CD4-positive, alpha-beta memory T cell (primary cell): ENCODE measurements at places on chromosomes 11 and 22.

DNA sequence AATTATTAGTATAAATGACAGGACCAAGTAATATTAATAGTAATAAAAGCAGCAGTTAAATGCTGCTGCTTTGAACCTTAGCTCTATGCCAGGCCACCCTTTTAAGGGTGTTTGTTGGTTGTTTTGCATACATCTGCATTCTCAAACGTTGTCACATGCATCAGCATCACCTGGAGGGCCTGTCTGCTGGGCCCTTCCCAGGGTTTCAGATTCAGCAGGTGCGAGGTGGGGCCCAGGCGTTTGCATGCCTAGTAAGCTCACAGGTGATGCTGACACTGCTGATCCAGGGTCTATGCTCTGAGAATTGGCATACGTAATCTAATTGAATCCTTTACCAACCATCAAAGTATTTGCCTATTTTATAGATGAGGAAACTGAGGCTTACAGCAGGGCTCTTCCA, 246.5 kb downstream of the CADM1 start:
- no peak for DNase-seq

GRCh38 chr22:45129703-45130524, 33.8 kb upstream of the NUP50 start:
- DNase-seq = peak; percentile 3

GRCh38 chr11:117369534-117369933, 41.9 kb downstream of the CEP164 start:
- no peak for DNase-seq

GRCh38 chr22:50185375-50186087, at the start of gene TRABD:
Gene TRABD (plus strand): TSS chr22:50185913. CDS start chr22:50193061, 7,148 bp downstream.
- DNase-seq = peak; percentile 87

DNA sequence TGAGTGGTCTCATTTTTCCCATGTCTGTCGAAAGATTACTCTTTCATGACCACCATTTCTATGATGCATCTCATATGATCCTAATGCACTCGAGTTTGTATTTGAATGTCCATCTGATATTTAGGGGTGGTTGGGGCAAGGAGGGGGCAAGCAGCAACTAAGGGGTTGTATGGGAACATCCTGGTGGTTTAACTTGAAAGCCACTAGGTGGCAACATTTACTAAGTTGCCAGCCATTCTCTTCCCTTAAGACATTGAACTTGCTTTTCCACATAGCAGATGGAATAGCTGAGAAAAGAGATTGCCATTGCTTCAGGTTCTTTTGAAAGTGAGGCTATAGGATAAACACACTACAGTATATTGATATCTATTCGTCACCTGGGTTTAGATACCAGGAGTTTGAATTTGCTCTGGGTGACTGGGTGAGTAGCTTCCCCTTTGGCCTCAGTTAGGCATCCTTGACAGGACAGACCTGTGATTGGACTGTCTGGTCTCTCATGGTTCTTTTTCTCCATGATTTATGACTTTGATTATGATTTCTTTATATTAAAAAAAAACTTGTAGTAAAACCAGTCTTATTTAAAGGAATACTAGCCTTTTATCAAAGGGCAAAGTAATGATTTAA, 32.4 kb downstream of the NF2 start:
- DNase-seq = peak; percentile 15
